ENCODE measurements at places on chromosomes 6 and 20.

- no peak for DNase-seq
These were observed 144.4 kb downstream of the AIG1 start for GRCh38 chr6:143205131-143205535.

- no peak for DNase-seq
These were observed 187.6 kb downstream of the ADAT2 start for GRCh38 chr6:143262859-143263258.

DNA sequence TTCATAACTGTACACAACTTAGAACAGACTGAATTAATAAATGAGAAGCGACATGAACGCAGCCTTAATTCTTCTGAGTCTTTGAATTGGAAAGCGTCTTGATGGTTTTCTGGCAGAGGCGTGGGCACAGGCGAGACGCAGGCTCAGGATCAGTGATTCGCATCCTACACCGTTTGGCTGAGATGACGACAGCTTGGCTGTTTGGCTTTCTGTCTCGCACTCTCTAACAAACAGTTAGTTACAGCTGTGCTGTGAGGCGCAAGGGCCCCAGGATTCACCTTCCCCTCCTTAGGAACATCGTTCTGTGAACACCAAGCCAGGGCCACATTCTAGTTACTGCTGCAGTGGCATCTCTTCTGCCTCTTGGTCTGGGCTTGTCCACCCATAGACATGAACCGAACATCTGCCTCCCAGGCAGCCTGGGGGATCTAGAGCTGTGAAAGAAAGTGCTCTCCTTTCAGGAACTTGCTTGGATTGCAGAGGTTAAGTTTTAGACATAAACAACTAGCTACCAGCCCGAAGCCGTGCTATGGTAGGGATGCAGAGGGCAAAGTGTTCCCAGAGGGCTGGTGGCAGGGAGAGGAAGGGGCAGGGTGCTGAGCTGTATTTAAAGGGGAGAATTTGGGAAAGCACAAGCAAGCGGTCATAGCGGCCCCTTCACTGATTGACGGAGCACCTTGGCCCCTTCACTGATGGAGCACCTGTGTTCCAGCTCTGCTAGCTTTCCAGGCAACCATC is 49.6 kb downstream of the TCP11 start:
- DNase-seq: no peak

DNA sequence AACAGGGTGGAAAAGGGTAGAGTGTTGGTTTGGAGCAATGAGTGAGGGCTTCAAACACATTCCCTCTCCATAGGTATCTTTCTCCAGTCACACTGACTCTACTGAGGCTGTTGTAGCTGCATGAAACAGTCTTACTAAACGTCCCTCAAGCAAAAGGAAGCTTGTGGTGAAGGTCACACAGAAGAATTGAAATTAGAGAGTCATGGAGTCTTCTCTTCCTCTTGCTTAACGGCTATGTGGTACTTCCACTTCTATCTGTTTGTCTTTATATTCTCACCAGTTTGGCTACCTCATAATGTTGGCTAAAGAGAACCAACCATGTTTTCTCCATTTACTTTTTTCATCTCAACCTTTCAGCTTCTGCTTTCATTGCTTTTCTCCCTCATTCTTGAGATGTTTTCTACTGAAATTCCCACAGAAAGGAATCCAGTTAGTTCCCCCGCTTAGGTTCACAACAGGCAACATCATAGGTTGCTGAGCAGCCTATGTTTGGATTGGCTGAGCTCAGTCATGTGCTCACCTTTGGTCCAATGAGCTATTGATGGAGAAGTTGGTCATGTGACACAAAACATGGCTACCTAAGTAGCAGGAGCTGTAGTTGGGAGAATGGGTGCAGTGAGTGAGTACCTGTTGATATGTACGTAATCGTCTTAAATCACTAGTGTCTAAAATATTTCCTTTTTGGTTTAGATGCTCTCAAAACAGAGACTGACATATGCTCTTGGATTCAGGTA is 99.8 kb downstream of the SNAP25 start:
- no peak for DNase-seq

DNA sequence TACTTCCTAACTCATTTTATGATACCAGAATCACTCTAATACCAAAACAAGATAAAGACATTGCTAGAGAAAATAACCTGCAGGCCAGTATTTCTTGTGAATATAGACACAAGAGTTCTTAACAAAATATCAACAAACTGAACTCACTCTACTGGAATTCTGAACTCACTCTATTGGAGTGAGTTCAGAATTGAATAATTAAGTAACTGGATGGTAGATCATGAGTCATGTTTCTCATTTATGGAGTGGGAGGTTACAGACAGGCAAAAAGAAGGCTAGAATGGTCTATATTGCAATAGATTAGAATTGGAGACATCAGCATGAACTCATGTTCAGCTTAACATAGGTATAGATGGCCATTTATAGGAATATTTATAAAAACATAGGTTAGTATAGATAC is 26.6 kb upstream of the C6orf58 start:
- DNase-seq: no peak

- DNase-seq: no peak
These were observed 1.7 kb upstream of the ZMYND8 start for GRCh38 chr20:47358039-47358671.

DNA sequence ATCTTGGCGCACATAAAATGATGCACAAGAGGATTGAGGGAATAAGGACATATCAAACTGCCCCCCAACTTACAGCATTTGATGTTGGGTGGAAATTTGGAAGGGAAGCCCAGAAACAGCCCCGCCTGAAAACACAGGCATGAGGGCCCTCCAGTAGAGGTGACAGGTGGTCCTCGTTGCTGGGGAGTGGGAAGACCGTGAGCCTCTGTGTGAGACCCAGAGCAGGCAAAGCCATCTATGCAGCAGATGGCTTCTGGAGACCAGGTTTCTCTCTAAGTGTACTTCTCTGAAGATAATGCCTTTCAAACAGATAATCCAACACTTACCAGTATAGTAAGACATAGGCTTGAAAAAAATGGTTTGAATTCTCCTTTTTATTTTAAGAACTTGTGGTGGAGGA is 132.2 kb upstream of the INSM1 start:
- no peak for DNase-seq

DNA sequence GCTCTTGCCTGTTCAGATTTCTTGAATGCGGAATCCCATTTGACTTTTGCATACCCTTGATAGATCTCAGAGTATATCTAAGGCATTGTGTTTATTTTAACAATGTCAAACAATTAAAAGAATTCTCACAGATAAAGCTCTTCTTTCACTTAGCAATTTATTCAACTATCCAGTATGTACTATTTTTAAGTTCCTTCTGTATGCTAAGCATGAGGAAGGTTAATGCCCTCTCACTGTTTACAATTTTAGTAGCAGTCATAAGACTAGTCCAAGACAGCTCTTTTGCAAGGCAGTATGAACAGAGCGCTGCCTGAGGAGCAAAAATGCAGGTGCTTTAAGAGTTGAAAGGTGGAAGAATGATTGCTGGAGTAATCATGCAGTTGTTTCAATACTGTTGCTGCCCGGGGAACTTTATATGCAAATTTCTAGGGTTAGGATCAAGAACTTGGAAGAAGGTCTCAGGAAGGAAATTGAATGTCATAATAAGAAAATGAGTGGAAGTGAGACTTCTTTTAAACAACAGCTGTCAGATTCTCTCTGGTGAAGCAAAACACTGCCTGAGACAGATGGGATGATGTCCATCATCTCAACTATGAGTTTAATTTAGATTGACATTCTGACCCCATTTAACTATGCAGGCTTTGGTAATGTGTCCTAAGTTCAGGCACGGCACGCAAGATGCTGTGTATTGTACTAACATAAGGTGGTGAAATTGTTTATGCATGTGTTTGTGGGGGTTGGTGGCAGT is 1303.5 kb upstream of the CITED2 start:
- DNase-seq: no peak

GRCh38 chr20:5569021-5569420 is 181.2 kb upstream of the SHLD1 start:
- peak; percentile 86 for DNase-seq

DNA sequence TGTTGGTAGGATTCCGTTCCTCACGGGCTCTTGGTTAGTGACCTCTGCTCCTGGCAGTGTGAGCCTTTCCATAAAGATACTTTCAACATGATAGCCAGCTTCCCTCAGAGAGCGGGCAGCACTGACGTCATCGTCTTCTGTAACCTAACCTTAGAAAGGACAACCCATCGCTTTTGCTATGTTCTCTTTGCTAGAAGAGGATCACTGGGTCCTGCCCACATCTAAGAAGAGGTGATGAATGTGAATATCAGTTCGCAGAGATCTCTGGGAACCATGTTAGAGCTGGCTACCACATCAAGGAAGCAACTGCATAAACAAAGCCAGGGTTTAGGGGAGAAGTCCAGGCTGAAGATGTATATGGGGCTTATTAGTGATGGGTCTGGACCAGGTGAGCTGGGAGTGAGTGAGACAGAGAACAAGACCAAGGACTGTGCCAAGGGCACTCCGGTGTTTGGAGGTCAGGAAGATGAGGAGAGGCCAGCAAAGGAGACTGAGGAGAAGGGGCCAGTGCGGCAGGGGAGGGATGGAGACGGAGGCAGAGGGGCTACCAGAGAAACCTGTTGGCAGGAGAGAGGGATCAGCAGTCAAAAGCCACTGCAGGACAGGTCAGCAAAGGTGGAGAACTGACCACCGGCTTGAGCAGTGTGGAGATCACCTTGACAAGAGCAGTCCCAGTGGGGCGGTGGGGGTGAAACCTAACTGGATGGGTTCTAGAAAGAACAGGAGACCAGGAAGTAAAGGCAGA is 39.7 kb downstream of the PIM1 start:
- peak; percentile 7 for DNase-seq

GRCh38 chr20:41657655-41658054 is 39.5 kb upstream of the CHD6 start:
- DNase-seq: no peak

DNA sequence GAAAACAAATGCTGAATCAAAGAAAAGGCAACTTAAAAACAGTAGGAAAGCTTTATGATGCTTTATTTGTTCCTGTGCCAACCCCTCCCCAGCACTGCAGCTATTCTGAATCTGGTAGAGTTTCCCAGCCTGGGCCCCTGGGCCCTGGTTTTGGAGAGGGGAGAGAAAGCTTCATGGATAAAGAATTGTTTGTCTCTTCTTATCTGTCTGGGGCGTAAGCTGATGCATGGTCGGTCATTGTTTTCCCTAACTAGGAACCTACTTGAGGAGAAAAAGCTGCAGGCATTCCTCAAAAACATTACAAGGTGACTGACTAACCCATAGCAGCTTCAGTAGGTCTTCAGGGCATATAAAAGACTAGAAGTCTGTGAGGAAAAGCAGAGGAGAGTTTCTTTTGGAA is 758.1 kb upstream of the EPHA7 start:
- no peak for DNase-seq

DNA sequence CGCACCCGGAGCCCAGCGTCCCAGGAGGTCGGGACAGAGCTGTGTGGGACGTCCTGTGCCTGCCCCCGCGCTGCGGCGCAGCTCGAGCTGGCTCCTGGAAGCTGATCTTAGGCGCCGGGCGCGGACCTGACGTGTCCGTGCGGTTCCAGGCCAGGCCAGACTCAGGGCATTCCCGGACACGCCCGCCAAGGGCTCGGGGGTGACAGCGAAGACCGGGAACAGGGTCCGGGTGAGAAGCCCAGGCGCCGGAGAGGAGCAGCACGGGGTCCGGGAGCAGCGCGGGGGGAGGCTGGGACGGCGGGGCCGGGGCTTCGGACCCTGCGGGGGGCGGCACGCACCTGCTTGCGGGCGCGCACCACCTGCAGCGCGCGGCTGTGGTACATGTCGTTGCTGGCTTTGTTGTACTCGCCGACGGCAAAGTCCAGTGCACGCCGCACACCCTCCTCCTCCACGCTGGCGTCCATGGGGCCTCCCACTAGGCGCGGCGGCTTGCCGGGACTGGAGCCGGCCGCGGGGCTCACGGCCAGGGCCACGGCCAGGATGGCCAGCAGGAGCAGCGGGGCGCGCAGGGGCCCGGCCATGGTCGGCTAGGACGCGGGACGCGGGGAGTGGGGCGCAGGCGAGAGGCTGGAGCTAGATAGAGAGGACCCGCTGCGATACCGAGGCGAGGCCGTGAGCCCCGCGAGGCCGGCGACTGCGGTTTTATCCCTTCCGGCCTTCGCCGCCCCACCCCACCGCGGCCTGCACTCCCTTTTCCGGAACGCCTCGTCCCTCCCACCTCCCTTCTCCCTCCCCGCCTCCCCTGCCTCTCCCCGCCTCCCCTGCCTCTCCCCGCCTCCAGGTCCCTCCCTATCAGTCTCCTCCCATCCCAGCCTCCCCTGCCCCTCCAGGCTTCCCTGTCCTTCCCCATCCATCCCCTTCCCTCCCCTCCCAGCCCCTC is at the start of gene CST3:
Gene CST3, minus strand, starts transcription at position 674 of the 940 bp plus-strand sequence. Its CDS starts 93 bp downstream, at position 581.
- DNase-seq: peak; percentile 83

- DNase-seq: no peak
These were observed 23.7 kb downstream of the VSTM2L start for GRCh38 chr20:37926612-37927011.

DNA sequence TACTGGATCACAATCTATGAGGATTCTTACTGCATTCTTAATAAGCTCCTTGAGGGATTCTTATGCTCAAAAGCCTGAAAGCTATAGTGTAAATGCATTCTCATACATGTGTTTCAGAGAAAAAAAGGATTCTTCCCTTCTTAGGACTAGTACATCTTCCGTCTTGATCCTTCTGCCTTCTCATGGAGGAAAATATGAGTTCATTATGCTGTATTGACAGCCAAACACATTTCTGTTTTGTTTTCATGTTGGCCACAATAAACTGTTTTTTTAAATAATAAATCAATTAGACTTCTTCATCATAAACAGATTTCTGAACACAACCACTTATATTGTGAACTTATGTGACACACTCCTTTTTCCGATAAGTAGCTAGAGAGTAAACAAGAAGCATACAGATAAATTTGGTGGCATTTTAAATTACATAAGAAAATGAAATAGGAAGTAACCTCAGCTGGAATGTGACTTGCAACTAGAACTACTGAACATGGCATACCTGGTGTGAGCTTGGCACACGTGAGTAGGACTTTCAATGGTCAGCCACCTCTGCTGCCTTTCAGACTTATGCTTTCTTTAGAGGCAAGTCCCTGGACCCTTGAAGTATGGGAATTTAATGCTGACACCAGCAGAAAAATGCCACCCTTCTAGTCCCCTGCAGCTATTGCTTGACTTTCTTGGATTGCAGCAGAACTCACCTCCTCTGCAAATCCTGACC is 350.4 kb downstream of the BCKDHB start:
- DNase-seq: no peak

- DNase-seq: no peak
These were observed 68.9 kb downstream of the MAN1A1 start for GRCh38 chr6:119280668-119281067.

DNA sequence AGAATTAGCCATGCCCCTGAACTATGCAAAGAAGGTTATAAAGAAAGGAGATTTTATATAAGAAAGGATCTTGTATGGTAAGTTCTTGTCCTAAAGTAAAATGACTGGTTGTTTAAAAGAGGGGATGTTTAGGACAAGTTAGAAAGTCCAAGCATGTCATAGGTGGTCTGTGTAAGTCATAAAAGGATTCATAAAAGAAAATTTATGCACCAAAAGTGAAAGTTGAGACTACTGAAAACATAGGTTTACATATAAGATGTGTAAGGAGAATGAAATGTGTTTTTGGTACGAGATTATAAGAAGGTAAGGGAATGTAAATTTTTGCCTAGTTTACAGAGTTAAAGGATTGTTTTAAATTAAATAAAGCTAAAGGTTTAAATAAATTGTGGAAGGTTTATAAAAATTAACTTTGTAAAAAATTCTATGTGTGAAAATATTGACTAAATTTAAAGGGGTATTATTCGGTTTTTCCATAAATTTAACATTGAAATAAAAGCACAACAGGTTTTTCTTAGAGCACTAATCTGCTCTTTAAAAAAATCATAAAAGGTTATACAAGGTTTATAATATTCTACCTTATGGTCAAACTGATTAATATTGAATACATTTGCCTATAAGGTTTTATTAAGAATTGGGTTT is 93.6 kb upstream of the UST start:
- DNase-seq: no peak

- DNase-seq: no peak
These were observed 1.3 kb downstream of the DAAM2 start for GRCh38 chr6:39793516-39793915.

Data from hematopoietic multipotent progenitor cell treated with erythropoietin and hydrocortisone succinate and interleukin-3 and kit ligand, for 8 days (in vitro differentiated cells).